Neuronal stem cell (in vitro differentiated cells): ENCODE measurements at places on chromosomes 5 and 9.

- no peak for DNase-seq
Measured at GRCh38 chr5:127299678-127300077, 9.1 kb downstream of the MEGF10 start.

DNA sequence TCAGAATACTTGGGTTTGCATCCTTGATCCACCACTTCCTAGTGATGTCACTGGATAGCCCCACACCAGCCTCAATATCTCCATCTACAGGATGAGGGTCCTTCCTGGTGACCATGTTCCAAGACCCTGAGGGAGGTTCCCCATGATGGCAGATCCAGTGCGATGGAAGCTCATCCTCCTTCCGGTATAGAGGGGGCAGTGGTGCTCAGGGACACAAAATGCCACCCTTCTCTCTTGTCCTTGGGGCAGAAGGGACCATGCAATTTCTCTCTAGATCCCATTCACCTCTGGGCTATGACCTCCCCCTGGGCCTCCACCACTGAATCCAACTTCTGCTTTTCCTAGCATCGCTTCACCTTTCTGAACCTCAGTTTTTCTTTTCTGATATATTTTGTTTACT is 5.4 kb upstream of the SLC25A51 start:
- no peak for DNase-seq

- no peak for DNase-seq
Measured at GRCh38 chr5:38202741-38203140, 55.6 kb upstream of the EGFLAM start.

GRCh38 chr5:161155451-161155850 is 303.4 kb upstream of the ATP10B start:
- DNase-seq = no peak

DNA sequence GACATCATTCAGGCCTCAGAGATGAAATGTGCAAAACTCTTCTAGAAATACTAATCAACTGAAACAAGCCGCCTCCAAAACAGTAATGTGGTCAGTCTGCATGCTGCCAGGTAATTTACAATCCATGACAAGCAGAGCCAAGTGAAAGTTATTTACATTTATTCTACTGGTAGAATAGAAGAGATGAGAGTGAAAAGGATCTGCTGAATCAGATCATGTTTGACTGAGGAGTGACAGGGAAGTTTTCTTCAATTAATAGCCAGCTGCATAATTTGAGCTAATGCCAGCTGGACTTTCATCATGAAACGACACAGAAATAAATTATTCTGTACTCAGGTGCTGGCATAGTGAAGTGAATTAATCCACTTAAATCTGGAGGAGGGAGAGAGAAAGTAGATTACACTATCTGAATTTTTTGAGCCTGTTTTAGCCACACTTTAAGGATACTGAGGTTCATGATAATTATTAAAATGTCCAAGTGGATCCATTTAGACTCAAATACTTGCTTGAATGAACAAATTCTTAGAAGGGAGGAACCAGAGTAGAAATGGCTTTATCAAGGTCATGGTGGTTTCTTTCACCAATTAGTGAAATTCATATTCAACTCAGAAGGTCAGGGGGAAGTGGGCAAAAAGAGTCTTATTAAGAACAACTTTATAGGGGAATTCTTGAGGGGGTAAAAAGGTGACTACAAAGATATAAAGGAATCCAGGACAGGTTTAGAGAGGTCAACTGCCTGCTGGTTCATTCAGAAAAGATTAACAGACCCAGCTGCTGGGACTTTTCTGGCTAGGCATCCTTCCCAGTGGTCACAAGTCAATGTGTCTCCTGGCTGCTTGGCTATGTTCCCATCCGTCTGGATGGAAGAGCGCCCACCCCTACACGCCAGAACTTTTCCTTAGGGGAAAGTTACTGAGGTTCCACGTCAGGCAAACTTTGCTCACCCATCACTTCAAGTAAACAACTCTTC is 350.4 kb downstream of the PDE4D start:
- no peak for DNase-seq

DNA sequence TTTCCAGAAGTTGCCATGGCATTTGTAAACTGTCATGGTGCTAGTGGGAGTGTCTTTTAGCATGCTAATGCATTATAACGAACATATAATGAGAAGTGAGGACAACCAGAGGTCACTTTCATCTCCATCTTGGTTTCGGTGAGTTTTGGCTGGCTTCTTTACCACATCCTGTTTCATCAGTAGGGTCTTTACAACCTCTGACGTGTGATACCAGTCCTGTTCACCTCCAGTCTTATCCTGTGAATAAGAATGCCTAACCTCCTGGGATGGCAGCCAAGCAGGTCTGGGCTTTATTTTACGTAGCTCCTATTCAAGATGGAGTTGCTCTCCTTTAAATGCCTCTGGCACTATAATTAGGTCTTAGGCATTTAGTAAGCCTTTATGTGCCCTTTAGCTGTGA is 20.4 kb upstream of the RFK start:
- no peak for DNase-seq

DNA sequence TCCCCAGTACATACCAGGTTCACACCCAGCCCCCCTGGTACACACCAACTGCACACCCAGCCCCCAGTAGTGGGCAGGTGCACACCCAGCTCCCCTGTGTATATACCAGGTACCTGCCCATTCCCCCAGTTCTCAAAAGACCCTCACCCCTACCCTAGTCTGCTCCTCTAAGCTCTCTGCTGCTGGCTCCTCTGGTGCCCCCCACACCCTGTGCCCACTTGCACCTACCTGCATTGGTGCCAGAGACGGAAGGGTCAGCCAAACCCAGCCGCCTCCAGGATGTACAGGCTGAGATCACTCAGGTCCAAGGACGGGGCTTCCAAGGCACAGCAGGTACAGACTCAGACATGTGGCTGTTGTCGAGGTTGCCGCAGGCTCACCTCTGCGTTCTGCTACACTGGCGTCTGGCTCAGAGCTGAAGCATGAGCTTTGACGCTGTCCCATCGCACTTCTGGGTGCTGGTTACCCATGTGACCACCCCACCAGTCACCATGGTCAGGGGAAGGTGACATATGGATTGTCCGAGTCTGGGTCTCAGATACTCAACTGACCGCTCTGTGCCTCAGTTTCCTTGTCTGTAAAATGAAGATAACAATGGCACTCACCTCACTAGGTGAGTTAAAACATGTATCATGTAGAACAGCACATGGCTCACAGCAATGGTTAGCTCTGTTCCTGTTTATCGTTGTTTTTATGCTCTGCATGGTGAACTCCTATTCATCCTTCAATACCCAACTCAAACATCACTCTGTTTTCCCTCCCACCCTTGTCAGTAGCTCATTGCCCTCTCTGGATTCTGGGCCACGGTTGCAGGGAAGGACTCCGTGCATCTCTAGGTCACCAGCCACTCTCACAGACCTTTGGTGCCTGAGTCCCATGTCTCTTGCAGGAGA is 45.3 kb upstream of the SUSD3 start:
- DNase-seq = no peak

GRCh38 chr9:25308549-25308948 is 369.7 kb downstream of the TUSC1 start:
- DNase-seq = no peak

DNA sequence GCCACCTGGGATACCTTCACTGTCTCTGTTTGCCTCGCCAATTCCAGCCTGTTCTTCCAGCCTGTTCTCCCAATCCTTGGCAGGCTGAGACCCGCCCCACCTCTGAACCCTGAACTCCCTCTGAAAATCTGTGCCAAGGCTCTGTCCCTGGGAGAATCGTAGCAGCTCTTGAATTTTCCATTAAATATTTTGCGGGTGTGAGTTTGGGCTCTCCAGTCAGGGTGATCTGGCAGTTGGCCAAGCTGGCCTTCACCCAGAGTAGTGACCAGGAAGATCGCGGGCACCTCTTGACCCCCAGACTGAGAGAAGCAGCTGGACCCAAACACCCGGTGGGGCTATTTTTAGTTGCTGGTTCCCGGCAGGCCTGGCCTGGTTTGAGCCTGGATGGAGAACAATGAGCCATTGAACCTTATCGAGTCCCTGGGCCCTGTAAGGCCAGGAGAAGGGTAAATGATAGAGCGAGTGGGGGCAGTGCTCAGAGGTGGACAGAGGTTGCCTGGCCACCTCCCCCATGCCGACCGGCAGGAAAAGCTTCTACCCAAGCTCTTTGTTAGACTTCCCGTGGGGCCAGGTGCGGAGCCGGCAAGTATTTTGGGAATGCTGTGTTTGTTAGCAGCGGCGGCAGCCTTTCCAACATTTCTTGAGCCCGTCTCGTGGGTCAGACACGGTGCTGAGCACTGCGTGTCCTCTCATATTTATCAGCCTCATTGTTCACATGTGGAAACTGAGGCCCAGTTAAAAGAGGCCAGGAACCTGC is 146.2 kb downstream of the RGS3 start:
- DNase-seq = no peak

- no peak for DNase-seq
Measured at GRCh38 chr5:138665261-138665660, 88.0 kb upstream of the CTNNA1 start.

DNA sequence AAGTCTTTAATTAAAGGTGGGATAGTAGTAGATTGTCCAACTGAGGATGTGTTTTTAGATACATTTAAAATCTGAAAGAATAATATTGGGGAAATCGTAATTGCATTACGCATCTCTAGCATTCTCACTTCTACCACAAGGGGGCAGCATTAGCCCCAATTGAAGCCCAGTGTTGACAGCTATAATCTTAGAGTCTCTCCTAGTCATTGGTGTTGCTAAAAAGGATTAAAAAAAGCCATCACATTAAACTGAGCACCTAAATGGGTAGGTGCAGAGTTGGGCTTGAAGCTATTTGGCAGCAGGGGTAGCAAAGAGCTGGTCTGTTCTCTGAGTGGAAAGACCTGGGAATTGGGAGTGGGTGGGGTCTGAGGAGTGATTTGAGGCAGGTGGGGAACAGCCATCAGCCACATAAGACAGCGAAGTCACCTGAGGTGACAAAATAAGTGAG is 177.2 kb downstream of the OSTF1 start:
- DNase-seq = peak; percentile 54

DNA sequence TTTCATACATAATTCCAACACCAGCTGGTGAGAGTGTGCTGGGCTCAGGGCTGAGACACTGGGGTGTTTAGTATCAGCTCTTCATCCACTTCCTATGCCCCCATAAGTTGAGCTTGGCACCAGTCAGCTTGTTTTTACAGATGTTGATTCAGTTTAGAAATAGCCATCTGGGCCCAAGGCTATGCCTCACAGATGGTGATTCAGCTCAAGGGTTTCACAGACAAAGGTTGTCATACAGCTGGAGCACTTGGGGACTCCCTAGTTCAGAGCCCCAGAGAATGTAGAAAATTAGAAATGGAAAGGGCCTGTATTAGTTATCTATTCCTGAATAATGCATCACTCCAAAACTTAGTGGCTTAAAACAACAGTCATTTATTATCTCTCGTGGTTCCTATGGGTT is 10.3 kb upstream of the CRHBP start:
- DNase-seq = no peak

- no peak for DNase-seq
Measured at GRCh38 chr5:88690409-88691229, 192.4 kb downstream of the MEF2C start.

DNA sequence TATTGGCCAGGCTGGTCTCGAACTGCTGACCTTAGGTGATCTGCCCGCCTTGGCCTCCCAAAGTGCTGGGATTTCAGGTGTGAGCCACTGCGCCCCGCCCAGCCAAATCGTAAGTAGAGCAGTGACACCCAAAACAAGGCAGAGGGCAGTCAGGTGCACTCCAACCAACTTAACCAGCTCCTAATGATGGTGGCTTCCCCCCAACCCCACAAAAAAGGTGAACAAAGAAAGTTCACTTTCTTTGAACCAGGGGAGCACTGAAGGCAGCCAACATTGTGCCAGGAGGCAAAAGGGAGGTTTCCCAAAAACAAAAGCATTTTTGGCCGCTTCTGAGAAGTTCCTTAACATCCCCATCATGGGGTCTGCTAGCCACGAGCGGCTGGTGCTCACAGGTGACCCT is 9.6 kb downstream of the GMCL2 start:
- no peak for DNase-seq

GRCh38 chr5:160271396-160271795 is 41.0 kb downstream of the CCNJL start:
- DNase-seq = no peak
